Suprapubic skin (tissue), 4 donors: ENCODE measurements at places on chromosomes 3 and 15. TPM values are rescaled to one million over a fixed set of nuclear protein-coding genes. Genes with fewer than 3 reads are reported as not detected.

Gene HRG
- not detected for total RNA-seq

Gene CLDN11
- total RNA-seq, result 3.7 TPM

Gene USP3
- 47.8 TPM for total RNA-seq

Gene TMOD2
- 8.6 TPM for total RNA-seq

Gene ZCWPW2
- total RNA-seq, result 0.52 TPM

Gene NRROS
- total RNA-seq, result 0.95 TPM

Gene TRIM42
- not detected for total RNA-seq

Gene DNASE1L3
- 5.8 TPM for total RNA-seq

Gene QRICH1
- 98.2 TPM for total RNA-seq

Gene CFAP91
- total RNA-seq, result 1.7 TPM

Gene B4GALT4
- 19.4 TPM for total RNA-seq

Gene C3orf20
- total RNA-seq, result 0.21 TPM

Gene SAMD7
- not detected for total RNA-seq

Gene ERICH6
- not detected for total RNA-seq

Gene NEK11
- total RNA-seq, result 7.6 TPM

Gene LRRC31
- 0.32 TPM for total RNA-seq

Gene CAND2
- 1.4 TPM for total RNA-seq

Gene ALPK3
- total RNA-seq, result 1.4 TPM
